ENCODE measurements at places on chromosomes 11 and 22.
A peak's percentile ranks its signal among the peaks of the same experiment; 100 is the strongest.

DNA sequence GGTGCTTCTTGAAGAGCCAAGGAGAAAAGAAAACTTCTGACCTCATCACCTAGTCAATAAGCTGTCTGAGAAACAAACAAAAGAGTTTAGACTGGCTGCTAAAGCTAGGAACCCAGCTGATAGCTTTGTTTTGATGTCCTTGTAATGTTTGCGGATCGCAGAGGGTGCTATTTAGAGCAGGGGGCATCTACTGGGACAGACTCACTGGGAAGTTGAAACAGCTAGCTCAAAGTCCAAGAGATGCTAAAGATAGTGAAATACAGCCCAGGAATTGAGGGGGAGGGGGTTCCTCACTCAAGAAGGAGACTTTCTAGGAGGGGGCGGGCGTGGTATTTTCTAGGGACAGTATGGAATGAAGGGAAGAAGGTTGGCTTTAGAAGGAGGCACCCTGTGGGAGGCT lies 18.9 kb downstream of the ZBTB16 start:
- DNase-seq, result no peak

GRCh38 chr22:41021061-41021612 lies 70.0 kb downstream of the RBX1 start:
- peak; percentile 57 for DNase-seq

DNA sequence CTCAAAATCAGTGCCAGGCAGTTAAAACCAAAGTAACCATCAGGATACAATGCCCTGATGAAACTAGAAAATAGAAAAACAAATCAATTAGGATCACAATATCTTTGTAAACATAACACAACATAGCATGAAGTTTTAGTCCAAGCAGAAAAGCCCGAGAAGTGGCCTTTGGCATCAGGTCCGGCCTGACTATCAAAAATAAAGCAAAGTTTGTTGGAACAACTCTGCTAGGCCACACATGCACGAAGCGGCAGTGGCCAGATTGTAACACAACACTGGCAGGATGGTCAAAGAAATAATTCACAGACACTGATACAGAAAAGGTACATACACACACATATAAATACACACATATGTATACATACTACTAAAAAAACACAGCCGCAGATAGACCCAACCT lies 26.9 kb downstream of the CDON start:
- DNase-seq, result no peak

GRCh38 chr11:3052109-3052479 lies 5.1 kb downstream of the CARS1 start:
- no peak for DNase-seq

DNA sequence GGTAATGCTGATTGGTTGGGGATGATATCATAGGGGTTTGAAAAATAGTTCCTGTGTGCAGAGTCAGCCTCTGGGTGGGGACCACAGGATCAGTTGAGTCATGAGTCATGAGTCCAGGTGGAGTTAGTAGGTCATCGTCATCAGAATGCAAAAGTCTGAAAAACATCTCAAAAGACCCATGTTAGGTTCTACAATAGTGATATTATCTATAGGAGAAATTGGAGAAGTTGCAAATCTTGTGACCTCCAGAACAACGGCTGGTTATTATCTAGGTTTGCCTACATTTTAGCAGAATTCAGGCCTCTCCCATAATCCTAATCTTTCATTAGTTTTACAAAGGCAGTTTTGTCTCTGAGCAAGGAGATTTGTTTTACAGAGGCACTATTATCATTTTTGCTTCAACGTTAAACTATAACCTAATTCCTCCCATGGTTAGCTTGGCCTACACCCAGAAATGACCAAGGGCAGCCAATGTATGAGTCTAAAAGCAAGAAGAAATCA lies 38.9 kb downstream of the MS4A2 start:
- DNase-seq, result no peak

All from Peyer's patch (tissue), 4 donors.